Skin of body (tissue), 3 donors: ENCODE measurements at places on chromosomes 5 and 9. TPM values are rescaled to one million over a fixed set of nuclear protein-coding genes. Genes with fewer than 3 reads are reported as not detected.
A peak's percentile ranks its signal among the peaks of the same experiment; 100 is the strongest.

DNA sequence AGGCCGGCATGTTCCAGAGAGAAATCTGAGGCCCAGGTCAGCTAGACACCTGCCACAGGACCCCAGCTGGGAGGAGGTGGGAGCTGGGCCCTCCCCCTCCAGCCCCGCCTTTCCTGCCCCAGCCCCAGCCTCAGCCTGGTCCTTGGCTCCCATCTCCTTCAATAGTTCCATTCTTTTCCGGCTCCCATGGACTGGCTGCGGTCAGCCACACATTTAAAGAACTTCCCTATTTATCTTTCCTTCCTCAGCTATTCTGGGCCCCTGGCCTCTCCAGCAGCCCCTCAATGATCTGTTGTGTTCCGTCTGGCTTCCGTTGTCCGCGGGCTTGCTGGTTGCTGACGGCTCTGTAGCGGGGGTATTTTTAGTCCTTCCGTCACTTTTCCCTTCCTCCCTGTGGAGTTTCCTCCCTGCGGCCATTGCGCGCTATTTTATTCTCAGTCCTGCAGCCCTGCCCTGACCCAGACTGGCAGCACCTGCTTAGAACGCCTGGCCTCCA lies 73.8 kb downstream of the AMBP start:
- DNase-seq = peak; percentile 43

GRCh38 chr9:14418301-14418940 lies 104.5 kb upstream of the NFIB start:
- peak; percentile 98 for DNase-seq

GRCh38 chr5:116947691-116948528 lies 373.3 kb upstream of the SEMA6A start:
- DNase-seq = no peak

SPINK7 gene
- total RNA-seq = 0.59 TPM

ATG12 gene
- total RNA-seq = 42.6 TPM

SLC25A2 gene
- total RNA-seq = 1.4 TPM
